ENCODE measurements at places on chromosomes 2 and 18.
A peak's percentile ranks its signal among the peaks of the same experiment; 100 is the strongest.

DNA sequence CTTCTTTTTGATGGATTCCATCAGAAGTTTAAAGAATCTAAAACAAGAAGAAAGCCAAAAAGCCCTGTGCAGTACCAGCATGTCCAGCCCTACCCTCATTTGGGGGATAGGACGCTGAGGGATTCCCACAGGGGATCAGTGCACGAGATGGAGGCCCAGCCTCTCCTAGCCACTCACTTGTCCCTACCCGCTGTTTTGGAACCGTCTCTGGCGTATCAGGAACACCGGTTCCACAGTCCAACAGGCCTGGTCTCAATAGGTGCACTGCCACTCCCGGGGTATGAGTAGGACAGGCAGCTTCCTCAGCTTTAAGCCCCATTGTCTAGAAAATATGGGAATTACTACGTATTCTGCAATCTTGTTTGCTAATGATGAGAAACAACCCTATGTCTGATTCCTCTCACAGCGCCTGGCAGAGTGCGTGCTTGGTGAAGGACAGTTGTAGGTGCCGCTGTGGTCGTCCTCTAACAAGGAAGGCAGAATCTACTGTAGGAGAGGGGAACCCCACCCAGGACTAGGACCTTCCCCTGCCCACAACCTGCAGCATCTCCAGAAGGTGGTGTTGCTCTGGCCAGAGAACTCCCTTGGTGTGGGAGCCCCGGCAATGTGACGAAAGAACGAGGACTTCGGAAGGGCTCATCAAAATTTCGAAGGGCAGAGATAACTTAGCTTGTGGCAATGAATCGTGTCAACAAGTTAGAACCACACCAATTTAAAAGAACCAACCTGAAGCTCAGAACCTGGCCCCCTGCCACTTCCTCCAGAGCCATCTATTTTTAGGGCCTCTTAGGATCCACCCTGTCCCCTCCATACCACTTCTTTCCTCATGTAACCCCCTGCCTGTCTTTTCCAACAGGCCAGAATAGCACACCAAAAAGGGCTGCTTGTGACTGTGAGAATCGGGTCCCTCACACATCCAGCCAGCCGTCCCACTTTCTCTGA, 71.7 kb downstream of the POLR1A start:
- no peak for DNase-seq

DNA sequence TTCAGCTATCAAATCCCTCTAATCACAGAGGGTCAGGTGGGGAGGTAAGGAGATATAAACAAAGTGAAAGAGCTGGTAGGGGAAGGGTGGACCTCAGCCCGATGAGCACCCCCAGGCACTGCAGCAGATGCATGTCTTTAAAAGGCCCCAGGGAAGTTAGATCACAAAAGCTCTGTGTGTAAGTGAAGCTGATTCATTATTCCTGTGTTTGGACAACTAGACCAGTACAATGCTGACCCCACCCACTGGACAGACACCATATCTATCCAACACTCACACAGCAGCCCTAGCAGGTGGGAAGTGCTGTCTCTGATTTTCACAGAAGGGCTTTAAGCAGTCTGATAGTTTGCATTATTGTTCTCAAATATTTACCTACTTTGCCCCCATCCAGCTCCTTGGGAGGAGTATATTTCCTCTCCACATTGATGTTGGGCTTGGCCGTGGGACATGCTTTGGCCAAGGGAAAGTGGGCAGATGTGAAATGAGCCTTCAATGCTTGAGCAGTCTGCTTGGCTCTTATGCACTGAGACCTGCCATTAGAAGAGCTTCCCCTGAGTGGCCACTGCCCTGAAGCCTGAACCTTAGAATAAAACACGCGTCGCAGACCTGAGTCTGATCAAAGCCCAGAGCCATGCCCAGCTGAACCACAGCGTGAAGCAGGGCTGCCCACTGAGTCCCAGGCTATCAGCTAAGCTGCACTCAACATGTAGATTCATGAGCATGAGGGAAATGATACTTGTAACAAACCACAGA, 111.4 kb downstream of the COPS8 start:
- DNase-seq = no peak

GRCh38 chr2:26986576-26986975, 16.1 kb downstream of the MAPRE3 start:
- DNase-seq = no peak

DNA sequence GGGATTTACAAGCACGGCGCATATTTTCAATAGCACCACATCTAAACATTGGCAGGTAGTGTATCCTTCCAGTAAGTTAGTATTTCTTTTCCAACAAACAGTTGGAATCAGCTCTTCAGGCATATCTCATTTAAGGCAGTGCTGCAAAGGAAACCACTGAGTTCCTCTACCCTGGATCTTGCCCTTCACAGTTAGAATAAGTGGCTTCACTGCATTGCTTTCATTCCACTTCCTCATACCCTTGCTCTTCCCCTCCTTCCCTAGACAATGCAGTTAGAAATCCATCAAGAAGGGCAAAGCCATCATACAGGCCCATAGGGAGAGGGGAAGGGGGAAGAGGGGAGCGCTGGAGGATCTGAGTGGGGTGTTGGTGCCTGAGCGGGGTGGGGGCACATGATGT, 173.7 kb downstream of the FBXO15 start:
- no peak for DNase-seq

DNA sequence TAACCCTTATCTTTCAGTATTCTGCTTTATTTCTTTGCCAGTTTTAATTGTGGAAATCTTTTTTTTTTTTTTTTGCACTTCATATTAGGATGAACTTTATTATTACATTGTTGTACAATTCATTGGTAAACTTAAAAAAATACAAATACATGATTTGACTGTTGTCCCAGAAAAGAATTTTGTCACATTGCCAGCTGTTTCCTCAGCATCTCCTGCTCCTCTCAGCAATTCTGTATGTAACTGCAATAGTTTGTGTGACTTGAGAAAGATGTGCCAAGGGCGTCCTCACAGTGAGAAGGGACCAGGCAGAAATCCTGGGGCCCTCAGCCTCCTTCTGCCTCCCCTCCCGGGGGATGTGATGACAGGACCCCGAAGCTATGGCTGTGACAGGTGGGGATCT, 254.4 kb downstream of the NBAS start:
- DNase-seq = no peak

GRCh38 chr18:48297139-48297538, 112.0 kb downstream of the ZBTB7C start:
- no peak for DNase-seq

DNA sequence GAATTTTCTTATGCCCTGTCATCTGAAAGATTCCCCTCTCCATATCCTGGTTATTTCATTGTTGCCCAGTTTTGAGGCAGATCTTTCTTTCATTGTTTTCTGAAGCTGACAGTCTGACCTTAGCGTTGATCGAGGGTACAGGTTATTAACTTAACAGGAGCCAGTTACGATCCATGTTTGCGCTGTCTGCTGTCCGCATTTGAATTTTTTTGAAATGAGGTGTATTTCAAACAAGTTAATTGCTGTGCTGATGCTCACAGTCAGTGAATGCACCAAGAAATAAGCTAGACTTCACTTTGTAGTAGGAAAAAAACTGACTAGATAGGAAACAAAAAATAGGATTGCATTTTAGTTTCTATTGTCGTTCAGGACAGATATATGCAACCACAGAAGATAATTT, 34.8 kb upstream of the SPAG16 start:
- no peak for DNase-seq

DNA sequence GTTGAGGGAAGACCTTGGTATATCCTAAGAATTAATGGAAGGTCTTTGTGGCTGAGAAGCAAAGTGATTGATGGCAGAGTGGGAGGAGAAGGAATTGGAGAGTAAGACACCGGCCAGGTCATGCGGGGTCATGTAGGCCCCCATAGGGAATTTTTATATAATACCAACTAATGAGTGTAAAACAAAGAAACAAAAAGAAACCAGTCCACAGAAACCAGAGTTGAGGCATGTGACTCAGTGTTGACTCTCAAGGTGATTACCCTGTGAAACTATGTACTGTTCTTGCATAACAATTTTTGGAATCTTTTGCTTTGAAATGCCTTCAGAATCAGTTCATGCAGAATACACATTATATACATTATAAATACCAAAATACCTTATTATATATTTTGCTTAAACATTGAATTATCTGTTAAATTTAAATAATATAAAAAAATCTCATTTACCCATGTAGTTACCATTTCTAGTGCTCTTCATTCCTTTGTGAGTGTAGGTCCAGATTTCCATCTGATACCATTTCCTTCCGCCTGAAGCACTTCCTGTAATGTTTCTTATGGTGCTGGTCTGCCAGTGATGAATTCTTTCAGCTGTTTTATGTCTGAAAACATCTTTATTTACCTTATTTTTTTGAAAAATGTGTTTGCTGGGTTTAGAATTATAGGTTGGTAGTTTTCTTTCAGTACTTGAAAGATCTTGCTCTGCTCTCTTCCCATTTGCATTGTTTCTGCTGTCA, 8.6 kb downstream of the CLIP4 start:
- peak; percentile 19 for DNase-seq

GRCh38 chr2:74297391-74297790, 45.8 kb downstream of the SLC4A5 start:
- no peak for DNase-seq

GRCh38 chr18:12417687-12418086, 10.0 kb downstream of the PRELID3A start:
- DNase-seq = no peak
